ENCODE measurements at places on chromosomes 4 and X.

DNA sequence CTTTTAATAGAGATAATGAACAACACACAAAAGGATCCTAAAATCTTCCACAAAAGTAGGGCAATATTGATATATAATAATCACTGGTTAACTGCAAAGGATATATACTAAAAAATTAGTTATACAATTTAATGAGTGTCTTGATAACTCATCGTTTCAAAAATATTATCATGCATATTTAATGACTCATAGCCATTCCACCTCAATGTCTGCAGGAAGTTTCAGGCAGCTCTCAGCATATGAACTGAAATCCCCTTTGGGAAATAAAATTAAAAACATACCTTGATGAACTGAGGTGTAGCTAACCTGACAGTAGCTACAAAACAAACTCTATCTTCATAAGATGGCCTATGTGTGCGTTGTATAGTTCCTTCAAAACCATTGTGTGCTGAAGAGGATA lies 62.9 kb downstream of the TMEM165 start:
- DNase-seq, result no peak

DNA sequence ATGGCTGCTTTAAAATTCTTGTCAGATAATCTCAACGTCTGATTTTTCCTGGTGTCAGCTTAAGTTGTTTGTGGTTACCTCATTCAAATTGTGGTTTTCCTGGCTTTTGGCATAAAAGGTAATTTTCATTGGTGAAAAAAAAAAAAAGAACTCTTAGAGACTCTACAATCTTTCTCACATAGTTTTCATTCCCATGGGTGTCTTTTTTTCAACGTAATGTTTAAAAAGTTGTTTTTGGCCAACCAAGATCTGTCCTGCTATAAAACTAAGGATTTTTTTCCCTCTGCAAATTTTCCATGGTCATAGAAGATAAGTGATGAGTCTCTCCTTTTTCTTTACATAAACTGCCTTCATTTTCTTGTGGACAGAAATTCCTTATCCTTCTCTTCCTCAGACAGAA lies 28.9 kb upstream of the RPS6KA6 start:
- no peak for DNase-seq

- no peak for DNase-seq
Measured at GRCh38 chr4:67549123-67549522, 3.8 kb upstream of the CENPC start.

DNA sequence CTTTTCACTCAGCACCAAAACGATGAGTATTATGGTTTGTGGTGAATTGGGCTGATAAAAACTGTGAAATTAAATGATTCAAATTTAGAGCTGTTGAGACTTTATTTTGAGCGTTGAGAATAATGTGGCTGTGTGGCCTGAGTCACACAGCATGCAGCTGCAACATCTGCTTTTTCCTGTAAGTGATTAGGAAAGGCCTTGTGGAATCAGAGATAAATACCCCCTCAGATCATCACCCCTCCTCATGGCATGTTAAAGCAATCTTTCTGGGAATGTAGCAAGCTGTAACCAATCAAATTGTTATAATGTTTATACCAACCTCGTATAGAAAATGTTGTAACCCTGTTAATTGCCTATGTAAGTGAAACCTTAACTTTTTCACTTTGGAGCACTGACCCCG lies 90.0 kb upstream of the GRPR start:
- no peak for DNase-seq

GRCh38 chr4:110988722-110989121 lies 365.8 kb upstream of the PITX2 start:
- DNase-seq, result no peak

GRCh38 chr4:2824836-2825381 lies 18.7 kb upstream of the ADD1 start:
- no peak for DNase-seq

DNA sequence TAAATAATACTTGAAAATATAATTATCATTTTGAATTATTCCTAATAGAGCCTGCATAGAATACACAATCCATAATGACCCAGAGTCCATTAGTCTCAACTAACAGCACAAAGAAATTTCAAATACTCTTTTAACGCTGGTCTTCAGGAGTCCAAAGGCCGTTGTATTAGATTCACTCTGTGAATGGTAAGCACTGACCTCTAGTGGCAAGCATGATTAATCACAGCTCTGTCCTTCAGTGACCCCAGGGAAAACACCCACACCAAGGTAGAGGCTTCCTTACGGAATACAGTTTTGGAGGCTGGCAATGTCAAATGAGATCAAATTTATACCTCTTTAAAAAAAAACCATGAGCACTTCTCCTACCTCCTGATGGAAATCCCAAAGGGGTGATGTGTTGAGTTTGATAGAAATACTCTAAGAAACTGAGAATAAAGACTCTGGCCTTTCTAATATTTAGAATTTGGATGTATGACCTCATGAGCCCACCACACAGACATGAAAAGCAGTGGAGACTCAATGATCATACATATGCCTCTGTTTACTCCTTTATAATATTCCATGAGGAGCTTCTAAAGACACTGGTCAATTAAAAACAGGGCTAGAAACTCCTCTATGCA lies 147.2 kb upstream of the DKK2 start:
- no peak for DNase-seq

- DNase-seq, result no peak
Measured at GRCh38 chr4:74934016-74934831, 1.3 kb downstream of the PARM1 start.

GRCh38 chrX:154519389-154519788 lies 3.4 kb upstream of the FAM3A start:
- DNase-seq, result no peak

- DNase-seq, result no peak
Measured at GRCh38 chr4:38716256-38716655, 52.3 kb downstream of the KLF3 start.

GRCh38 chr4:28760003-28760402 lies 1899.4 kb downstream of the STIM2 start:
- no peak for DNase-seq

- no peak for DNase-seq
Measured at GRCh38 chr4:105934386-105934785, 39.1 kb downstream of the NPNT start.

DNA sequence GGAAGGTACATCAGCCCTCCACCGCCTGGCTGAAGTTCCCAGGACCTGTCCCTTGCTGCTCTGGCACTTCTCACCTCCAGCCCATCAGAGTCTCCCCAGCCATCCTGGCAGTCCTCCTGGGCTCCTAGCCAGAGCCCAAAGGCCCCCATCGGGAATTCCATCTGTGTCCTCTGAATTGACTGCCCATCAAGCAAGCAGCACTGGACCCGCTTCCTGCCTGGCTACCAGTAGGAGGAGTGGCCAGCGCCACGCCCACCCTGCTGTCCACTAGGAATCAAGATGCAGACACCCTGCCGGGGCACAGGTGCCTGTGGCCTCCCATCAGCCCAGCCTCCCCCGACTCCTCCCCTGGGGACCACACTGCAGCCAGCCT lies 47.2 kb downstream of the C4orf50 start:
- DNase-seq, result no peak

- no peak for DNase-seq
Measured at GRCh38 chr4:186240452-186240847, 13.1 kb downstream of the KLKB1 start.
